Amniotic stem cell (primary cell): ENCODE measurements at places on chromosomes 5 and 9.

- DNase-seq: no peak
These were observed 49.8 kb downstream of the GABBR2 start for GRCh38 chr9:98658951-98659351.

GRCh38 chr5:153749960-153750359 lies 259.5 kb downstream of the GRIA1 start:
- DNase-seq: no peak

- no peak for DNase-seq
These were observed 230.4 kb downstream of the DOCK8 start for GRCh38 chr9:445033-445432.

DNA sequence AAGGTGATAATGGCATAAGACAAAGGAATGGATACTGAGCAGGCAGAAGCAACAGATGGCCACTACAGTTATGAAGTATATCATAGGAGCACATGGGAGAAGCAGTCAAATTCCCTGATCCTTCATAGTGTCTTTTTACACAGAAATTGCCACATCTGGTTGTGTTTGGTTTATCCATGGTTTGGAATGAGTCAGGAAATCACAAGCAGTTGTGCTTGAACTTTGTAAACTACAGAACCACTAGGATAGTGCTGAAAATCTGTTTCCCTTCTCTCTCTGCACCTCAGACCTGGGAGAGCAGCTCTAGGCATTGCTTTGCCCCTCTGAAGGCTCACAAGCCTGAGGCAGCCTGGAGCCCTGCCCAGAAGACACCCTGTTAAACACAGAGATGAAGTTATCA lies 134.0 kb downstream of the DMRT2 start:
- no peak for DNase-seq

- no peak for DNase-seq
These were observed 197.5 kb downstream of the TRPM3 start for GRCh38 chr9:70923961-70924360.
